ENCODE measurements at places on chromosomes 13 and 19. TPM values are rescaled to one million over a fixed set of nuclear protein-coding genes. Genes with fewer than 3 reads are reported as not detected.

DNA sequence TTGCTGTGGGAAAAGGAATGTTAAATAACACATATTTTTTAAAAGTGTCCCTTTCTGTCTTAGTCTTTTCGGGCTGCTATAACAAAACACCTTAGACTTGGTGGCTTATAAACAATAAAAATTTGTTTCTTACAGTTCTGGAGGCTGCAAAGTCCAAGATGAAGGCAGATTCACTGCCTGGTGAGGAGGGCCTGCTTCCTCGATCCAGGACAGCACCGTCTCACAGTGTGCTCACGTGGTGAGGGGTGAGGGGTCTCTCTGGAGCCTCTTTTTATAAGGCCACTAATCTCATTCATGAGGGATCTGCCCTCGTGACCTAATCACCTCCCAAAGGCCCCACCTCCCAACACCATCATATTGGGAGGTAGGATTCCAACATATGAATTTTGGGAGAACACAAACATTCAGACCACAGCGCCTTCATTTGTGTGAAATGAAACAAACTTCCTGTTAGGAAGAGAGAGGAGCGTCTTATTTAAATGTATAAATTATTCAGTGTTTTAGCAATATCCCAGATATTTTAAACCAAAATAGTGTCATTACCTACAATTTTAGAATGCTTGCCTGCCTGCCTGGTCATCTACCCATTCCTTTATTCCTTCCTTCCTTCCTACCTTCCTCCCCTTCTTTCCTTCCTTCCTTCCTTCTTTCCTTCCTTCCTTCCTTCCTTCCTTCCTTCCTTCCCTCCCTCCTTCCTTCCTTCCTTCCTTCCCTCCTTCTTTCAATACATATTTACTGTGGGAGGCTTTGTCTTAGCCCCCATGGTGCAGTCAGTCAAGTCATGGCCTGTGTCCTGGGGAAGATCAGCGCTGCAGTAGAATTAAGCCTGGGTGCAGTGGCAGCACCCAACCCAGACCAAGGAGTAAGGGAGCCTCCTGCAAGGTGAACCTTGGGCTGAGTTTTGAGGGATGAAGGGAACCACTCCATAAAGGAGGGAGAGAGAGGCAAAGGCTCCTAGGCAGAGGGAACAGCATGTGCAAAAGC lies 84.2 kb downstream of the TEX26 start:
- no peaks in the 10 kb centered on the region for H3K36me3 ChIP-seq
- H3K27me3 ChIP-seq = no peaks in the 10 kb centered on the region
- H3K27ac ChIP-seq = no peak overlapping the region
- no peak for DNase-seq
- H3K4me1 ChIP-seq = no peaks in the 10 kb centered on the region

GRCh38 chr19:47020992-47021496 lies 1.4 kb downstream of the NPAS1 start:
- H3K27me3 ChIP-seq = peaks cover 1% of the 10 kb centered on the region
- DNase-seq = no peak
- H3K36me3 ChIP-seq = no peaks in the 10 kb centered on the region

Gene PEX11G
- total RNA-seq = 3.9 TPM

Gene DPF1
- 5.0 TPM for total RNA-seq

- no peak for DNase-seq
- no peaks in the 10 kb centered on the region for H3K27me3 ChIP-seq
- peak overlapping the region; percentile 95 for H3K27ac ChIP-seq
- no peak overlapping the region for H3K4me3 ChIP-seq
These were observed 666 bp upstream of the ZNF320 start for GRCh38 chr19:52898101-52898500.

DNA sequence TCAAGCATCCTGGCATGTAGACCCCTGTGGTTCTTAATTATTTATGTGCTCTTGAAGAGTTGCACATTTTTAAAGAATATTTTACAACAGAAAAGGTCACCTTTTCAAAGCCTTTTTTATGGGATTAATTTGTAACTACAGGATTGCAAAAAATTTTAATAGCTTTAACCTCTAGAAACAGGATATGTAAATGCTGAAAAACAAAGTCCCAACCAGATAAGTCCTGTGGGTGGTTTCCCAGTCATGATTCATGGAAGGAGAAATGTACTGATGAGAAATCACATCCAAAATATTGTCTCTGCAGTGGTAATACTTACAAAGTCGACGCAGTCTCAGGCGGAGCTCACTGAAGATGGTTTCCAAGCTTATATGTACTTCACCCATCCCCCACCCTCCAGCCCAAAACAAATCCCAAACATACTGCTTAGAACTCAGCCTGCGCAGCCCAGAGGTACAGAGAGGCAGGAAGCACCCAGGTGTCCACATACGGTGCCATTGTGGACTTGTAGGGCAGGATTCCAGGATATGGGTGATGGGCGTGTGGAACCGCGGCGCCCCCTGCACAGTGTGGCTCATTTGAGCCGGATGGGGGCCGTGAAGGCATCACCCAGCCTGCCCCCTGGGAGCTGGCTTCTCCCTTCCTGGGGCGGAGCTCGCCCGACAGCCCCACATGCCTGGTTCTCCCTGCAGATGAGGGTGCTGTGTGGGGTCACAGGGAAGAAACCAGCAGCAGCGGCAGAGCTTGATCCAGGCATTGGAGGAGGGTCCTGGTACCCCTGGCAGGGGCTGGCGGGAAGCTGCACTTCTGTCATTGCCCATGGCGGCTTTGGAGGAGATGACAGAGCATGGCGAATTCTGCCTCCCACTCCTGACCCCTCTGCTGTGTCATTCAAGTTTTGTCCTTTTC lies 101.2 kb downstream of the ATP11A start:
- DNase-seq = no peak
- H3K4me3 ChIP-seq = no peak overlapping the region
- H3K27me3 ChIP-seq = no peaks in the 10 kb centered on the region
- no peaks in the 10 kb centered on the region for H3K4me1 ChIP-seq

GRCh38 chr19:23913931-23914330 lies 755 bp upstream of the ZNF726 start:
- H3K4me1 ChIP-seq = no peaks in the 10 kb centered on the region
- no peaks in the 10 kb centered on the region for H3K36me3 ChIP-seq
- no peak overlapping the region for H3K27ac ChIP-seq
- no peaks in the 10 kb centered on the region for H3K27me3 ChIP-seq

Gene ZNF793
- not detected for total RNA-seq

GRCh38 chr13:63086286-63086685 lies 1670.6 kb upstream of the PCDH20 start:
- H3K27me3 ChIP-seq = no peaks in the 10 kb centered on the region
- no peak overlapping the region for H3K27ac ChIP-seq

Gene SYT5
- total RNA-seq = not detected

- H3K4me1 ChIP-seq = 0 out of 2 replicates have a peak, but pooled peaks cover 4% of the 10 kb centered on the region
- no peaks in the 10 kb centered on the region for H3K36me3 ChIP-seq
- H3K4me3 ChIP-seq = no peak overlapping the region
- no peaks in the 10 kb centered on the region for H3K27me3 ChIP-seq
- no peak overlapping the region for H3K27ac ChIP-seq
- no peak for DNase-seq
These were observed 28.1 kb upstream of the CLDN10 start for GRCh38 chr13:95524264-95524901.

Gene ZNF569
- not detected for total RNA-seq

DNA sequence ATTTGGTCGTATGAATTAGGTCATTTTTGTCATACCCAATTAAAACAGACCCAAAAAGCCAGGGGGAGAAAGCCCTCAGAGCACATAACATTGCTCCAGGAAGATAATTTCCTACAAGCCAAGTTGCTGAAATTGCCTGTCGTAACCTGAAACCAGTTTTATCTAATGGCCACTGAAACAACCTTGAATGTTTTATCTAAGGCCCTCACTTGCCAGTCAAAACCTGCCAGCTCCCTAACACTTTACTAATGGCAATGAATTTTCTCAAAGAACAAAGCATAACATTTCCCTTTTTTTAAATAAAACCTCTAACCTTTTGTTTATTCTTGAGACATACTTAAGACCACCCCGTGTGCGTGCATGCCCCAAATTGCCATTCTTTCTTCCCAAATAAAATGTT lies 496.2 kb upstream of the KLHL1 start:
- H3K27me3 ChIP-seq = no peaks in the 10 kb centered on the region
- no peak overlapping the region for H3K27ac ChIP-seq
- no peak for DNase-seq
- no peaks in the 10 kb centered on the region for H3K36me3 ChIP-seq

GRCh38 chr13:72648513-72649065 lies 78.8 kb downstream of the MZT1 start:
- no peak overlapping the region for H3K27ac ChIP-seq
- H3K4me1 ChIP-seq = no peaks in the 10 kb centered on the region
- no peak for DNase-seq
- H3K36me3 ChIP-seq = no peaks in the 10 kb centered on the region
- no peaks in the 10 kb centered on the region for H3K27me3 ChIP-seq
- no peak overlapping the region for H3K4me3 ChIP-seq

DNA sequence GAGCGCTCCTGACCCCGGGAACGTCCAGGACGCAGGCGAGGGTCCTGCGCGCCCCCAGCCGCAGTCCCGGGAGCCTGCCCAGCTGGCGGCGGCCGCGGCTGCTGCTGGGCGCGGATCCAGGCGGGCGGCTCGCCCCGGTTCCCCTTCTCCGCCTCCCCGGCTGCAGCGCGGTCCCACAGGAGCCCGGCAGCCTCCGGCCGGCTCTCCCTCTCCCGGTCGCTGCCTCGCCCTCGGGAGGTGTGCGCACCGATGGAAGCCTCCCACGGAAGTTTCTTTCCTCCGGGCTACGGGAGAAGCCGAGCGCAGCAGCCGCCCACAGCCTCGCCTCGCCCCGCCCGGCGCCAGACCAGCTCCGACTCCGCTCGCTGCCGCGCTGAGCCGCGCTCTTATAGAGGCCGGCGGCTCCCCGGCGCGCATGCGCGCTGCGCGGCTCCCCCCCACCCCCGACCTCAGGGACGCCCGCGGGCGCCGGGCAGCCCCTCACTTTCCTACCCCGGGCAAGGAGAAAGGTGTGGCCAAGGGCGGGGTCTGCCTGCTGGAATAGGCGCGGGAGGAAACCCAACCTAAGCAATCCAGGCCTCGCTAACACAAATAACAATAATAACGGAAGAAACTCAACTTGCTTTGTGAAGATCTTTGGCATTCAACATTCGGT lies at the start of gene SHISA2:
TSS of gene SHISA2 (minus strand) at position 360 of the 655 bp plus-strand sequence. CDS start 1,041 bp downstream, outside the sequence.
- H3K27ac ChIP-seq = no peak within 1 kb of the TSS
- H3K27me3 ChIP-seq = peaks cover 1% of the 10 kb centered on the region
- no peaks in the 10 kb centered on the region for H3K36me3 ChIP-seq
- DNase-seq = no peak
- no peaks in the 10 kb centered on the region for H3K4me1 ChIP-seq

DNA sequence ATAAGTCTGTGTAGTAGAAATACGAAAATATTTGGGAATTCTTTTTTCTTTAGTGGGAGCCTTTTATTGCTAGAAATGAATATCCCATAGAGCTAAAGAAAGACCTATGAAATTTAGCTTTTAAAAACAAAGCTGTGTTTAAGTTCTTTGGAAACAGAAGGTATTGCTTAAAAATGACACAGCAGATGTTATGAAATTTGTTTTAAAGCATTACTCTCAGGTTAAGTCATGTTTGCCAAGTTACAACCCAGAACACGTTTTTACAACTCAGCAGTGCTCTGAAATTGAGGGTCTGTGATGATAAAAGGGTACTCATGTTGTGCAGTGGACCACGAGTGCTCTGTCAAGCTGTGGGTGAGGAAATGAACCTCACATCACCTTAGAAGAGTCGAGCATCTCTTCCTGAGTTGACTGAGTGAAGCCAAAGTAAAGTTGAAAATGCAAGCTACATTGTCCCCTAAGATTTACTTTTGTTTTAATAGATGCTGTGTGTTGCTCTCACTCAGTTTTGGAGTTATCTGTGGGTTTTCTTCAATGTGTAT lies 161.1 kb downstream of the SHISA2 start:
- H3K4me3 ChIP-seq = no peak overlapping the region
- H3K4me1 ChIP-seq = no peaks in the 10 kb centered on the region
- H3K27ac ChIP-seq = no peak overlapping the region
- H3K36me3 ChIP-seq = no peaks in the 10 kb centered on the region
- DNase-seq = no peak

Gene ZNF442
- total RNA-seq = 1.9 TPM

Gene GRIK5
- 0.30 TPM for total RNA-seq

DNA sequence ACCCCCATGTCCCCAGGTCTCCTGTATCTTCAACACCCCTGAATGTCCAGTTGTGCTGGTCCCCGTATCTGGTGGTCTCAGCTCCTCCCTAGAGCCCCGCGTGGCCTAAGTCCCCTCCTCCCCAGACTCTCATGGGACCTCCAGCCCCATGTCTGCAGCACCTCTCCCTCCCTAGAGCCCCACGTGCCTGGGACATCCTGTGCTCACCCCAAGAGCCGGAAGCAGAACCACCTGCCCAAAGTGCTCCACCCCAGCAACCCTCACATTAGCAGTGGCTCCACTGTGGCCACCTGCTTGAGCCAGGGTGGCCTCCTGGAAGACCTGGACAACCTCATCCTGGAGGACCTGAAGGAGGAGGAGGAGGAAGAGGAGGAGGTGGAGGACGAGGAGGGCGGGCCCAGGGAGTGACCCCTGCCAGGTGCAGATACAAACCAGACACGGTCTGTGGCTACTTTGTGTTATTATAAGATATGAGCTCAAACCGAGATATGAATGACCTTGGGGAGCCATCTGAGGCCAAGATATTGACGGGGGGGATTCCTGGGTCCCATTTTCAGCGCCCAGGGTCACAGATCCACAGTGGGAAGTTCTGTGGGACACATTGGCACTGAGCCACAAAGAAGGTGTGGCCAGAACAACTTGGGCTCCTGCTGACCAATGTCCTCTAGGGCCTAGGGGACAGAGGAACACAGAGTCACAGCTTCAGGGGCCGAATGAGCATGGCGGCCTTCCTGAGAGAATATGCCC lies 6.0 kb downstream of the SHFL start:
- no peak for DNase-seq
- no peak overlapping the region for H3K4me3 ChIP-seq
- no peak overlapping the region for H3K27ac ChIP-seq

Gene MIR17HG
- 16.6 TPM for total RNA-seq

Gene A1BG
- 2.8 TPM for total RNA-seq

- no peak overlapping the region for H3K27ac ChIP-seq
- no peaks in the 10 kb centered on the region for H3K36me3 ChIP-seq
- H3K4me1 ChIP-seq = no peaks in the 10 kb centered on the region
These were observed 134.1 kb downstream of the URI1 start for GRCh38 chr19:30076101-30076551.

DNA sequence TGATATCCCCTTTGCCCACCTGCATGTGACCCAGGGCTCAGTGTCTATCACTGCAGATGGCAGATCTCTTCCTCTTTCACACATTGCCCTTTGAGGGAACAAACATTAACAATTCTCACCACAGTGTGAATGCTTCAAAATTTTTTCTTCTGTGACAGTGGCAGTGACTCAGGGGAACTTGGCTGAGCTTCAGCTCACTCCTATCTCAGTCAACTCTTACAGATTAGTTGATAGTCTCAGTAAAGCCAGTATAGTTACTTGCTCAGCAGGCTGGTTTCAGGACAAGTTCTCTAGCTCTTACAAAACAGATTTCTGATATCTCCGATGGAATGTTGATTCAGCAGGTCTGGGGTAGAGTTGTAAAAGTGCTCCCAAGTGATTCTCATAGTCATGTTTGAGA lies 166.9 kb downstream of the DLEU7 start:
- no peaks in the 10 kb centered on the region for H3K27me3 ChIP-seq
- DNase-seq = peak; percentile 30
- no peak overlapping the region for H3K27ac ChIP-seq
- H3K4me3 ChIP-seq = no peak overlapping the region
- H3K4me1 ChIP-seq = peaks cover 20% of the 10 kb centered on the region
